ENCODE measurements at places on chromosomes 3 and 15.

GRCh38 chr3:61192222-61192621 lies 59.0 kb downstream of the FHIT start:
- DNase-seq = no peak

DNA sequence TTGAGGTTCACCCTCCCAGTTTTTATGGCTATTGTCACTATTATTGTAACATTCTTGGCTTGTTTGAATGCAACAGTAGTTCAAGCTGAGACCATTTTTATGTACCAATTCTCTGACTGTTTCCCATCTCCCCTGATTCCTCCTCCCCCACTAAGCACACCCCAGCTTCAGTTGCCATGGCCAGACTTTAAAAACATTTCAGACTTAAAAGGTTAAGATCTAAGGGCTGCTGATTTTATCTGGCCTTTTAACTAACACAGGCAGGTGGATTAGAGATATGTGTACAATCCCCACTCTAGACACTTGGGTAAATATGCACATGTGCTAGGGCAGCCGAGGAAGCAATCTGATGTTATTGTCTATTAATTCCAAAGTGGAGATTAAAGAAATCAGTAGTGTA lies 386.3 kb upstream of the NR2F2 start:
- no peak for DNase-seq

GRCh38 chr15:100762289-100762688 lies 117.3 kb upstream of the ALDH1A3 start:
- no peak for DNase-seq

GRCh38 chr3:129651435-129652202 lies 45.1 kb upstream of the PLXND1 start:
- no peak for DNase-seq

DNA sequence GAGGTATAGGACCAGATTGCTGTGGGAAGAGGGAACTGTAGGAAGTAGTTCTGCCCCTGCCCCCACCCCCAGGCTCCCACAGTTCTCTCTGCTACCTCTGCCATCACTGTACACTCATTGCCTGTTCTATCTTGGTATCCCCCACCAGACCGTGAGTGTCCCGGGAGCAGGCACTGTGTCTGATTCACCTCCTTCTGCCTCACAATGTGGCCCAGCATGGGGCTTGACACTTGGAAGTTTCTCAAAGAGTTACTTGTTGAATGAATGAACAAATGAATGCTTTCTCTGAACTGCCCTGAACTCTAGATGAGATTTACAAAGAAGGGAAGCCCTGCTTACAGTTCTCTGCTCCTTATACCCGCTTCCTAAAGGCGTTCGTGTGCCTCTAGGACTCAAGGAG lies 27.1 kb upstream of the PIK3CB start:
- DNase-seq = no peak

DNA sequence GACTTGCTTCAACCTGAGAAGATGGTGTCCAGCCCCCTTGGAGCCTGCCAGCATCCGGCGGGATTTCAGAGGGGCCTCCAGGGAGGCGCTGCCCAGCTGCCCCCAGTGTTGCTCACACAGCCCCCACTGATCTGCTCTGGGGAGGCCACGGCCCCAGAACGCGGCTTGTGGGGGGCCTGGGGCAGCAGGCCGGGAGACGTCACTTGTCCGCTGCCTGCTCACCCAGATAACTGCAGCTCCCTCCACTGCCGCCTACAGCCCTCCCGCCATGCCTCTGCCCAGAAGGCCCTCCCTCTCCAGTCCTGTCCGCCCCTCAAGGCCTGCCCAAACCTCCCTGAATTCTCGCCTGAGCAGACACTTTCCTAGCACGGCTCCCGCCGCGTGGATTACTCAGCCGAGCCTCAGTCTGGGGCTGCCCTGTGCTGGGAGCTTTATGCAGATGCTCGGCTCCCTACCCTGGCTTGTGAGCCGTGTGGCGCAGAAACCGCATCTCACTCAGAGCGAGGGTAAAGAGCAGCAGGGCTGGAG lies 17.2 kb upstream of the ADIPOQ start:
- no peak for DNase-seq

DNA sequence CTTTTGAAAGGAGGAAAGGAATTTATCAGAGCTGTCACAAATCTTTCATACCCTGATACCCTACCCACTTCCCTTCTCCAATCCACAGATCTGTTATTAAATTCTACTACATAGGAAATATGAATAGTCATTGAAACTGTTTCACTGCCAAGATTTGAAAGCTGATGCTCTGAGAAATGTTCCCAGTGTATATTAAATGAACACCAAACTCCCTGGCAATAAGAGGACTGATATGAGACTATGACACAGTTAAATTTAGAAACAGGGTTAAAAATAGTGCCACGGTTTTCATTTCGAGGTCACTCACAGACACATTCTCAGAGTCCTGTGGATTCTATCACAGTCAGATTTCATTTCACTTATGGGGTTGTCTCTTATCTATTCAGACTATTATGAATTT lies 27.2 kb upstream of the GBE1 start:
- no peak for DNase-seq

GRCh38 chr3:171671709-171672108 lies 138.6 kb downstream of the PLD1 start:
- DNase-seq = no peak

- no peak for DNase-seq
Observed at GRCh38 chr3:58824285-58824684, 157.7 kb upstream of the FAM3D start.

DNA sequence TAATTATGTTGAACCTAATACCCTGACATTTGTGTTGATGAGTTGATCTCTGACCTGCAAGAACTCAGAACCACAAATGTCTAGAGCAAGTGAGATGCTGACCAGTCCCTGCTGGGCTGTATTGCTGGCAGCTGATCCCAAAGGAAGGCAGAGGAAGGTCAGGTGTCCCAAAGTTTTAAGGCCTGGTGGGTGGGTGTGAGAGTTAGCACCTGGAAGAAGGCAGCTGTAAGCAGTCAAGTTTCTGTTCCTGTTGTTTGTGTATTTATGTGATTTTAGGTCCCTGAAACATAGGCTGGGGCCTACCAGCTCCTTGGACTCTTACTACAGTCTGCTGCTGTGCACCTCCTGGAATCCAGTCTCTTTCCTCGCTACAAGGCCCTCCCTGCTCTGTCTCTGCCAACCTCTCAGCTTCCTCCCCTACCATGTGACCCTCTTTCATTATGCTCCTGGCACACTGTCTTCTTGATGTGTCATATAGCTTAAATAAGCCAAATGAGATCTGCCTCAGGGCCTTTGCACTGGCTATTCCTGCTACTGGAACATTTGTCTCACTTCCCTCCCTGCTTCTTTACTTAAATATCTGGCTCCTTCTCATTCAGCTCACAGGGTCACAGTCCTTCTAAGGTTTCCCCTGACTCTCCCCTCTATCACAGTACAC lies 31.0 kb upstream of the ATOSA start:
- DNase-seq = no peak

GRCh38 chr15:43877371-43877770 lies 50.6 kb downstream of the WDR76 start:
- no peak for DNase-seq

- no peak for DNase-seq
Observed at GRCh38 chr3:32193101-32193500, 45.4 kb upstream of the CMTM8 start.

DNA sequence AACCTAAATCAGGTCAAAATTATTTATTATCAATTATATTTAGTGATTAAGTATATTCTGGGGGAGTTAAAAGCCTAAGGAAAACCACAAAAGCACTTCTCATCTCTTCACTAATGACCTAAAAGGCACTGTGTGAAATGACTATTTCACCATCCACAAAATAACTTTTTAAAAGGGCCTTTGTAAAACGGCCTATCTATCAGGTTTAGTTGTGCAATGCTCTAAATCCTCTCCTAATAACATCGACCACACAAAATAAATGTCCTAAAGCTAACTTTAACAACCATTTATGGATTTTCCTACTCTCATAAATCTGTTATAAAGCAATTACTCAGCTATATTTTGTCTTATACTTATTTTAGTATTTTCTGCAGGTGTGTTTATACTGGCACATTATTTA lies 1066.3 kb downstream of the ROBO1 start:
- no peak for DNase-seq

DNA sequence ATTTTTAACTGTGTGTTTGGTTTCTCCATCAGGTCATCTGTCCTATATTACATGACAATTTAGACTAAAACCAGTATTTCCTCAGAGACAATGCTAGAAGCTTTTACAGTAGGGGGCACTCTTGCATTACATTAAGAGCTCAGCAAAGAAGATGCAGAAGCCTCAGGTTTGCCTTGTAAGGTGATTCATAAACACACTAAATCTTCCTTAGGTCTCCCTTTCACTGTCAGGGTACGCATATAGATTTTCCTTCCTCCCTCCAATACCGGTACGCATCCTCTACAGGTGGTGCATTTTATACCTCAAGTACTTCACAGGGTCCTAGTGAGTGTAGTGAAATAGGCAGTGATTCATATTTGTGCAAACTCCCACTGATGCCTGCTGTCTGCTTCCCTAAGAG lies 46.5 kb downstream of the CD86 start:
- no peak for DNase-seq

GRCh38 chr3:131174752-131175151 lies 148.1 kb downstream of the NEK11 start:
- no peak for DNase-seq

DNA sequence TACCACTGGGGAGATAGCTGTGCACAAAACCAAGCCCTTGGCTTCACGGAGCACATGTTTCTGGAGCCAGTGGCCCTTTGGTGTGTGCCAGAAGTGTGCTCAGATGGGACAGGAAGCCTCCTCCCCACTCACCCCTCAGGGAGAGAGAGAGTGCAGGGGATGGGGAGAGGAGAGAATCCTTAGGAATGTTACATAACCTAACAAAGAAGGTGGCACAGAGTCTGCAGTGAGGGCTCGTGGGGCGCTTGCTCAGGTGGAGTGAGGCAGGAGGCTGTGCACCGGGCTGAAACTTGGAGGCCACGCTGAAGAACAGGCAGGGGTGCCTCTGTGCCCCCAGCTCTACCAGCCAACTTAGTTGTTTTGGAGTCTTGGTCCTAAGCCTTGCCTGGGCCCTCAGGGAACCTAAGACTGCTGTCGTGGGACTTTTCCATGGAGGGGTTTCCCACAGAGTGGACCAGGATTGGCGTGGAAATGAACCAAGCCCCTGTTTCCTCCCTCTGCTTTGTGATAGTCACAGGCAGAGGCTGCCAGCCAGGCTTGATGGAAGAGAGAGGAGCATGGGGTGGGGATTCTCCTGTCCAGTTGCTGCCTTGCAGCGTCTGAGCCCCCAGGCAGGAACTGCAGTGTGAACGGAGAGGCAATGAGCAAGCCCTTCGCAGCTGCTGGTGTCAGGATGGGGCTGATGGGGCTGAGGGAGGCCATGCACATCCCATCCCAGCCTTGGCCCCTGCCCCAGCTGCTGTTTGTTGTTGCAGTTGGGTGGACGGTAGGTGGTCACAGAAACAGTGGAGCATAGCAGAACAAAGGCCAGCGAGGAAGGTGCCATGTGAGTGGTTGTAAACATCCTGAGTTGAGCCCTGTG lies 32.7 kb downstream of the PDIA5 start:
- no peak for DNase-seq

DNA sequence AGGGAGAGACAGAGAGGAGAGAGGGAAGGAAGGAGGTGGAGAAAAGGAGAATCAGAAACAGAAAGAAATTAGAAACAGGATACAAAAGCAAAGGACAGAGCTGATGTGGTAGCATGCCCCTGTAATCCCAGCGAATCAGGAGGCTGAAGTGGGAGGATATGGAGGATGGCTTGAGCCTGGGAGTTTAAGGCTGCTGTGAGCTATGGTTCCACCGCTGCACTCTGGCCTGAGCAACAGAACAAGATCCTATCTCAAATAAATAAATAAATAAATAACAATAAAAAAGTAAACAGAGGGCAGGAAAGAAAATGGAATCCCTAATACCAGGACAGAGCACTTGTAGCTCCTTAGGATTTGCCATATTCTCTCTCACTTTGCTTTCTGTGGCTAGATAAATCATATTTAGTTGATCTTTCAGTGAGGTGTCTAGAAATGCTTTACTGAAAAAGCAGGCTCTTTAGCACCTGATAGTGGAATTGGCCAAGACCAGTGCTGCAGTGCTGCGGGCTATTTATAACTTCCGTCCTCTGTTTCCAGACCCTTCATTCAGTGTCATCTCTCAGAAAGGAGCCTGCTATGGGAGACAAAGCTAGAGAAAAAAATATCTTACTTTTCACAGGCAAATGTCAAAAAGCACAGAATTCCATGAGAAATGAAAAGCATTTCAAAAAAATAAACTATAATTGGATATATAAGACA lies 20.0 kb upstream of the SLC28A2 start:
- no peak for DNase-seq

DNA sequence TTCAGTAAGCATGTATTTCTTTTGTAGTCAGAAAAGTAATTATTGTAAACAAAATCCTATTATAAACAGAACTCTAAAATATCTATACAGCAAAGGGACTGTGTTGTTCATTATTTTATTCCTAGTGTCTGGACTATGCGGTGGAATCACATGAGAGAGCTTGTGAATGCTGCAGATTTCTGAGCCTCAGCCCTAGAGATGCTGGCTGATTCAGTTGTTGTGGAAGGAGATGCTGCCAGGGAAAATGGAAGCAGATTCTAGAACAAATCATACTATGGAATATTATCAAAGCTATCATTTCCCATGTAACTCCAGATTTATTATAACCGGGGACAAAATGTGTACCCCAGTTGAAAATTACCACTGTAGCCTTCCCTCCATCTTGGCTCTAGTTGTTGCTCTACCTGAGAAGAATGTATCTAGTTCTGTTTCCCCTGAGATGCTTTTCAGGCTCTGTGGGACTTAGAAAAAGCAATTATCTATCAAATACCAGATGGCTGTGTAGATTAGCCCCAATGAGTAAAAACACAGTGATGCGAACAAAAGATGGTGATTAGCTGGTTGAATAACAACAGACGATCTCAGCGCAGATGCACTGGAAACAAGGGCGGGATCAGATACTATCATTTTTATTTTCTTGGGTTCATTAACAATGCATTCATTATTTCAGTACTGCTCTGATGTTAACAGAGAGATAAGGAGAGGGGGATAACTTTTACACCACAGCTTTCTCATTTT lies 131.3 kb downstream of the TMEM108 start:
- no peak for DNase-seq

GRCh38 chr3:42706721-42707619 lies 4.4 kb upstream of the HHATL start:
- no peak for DNase-seq

DNA sequence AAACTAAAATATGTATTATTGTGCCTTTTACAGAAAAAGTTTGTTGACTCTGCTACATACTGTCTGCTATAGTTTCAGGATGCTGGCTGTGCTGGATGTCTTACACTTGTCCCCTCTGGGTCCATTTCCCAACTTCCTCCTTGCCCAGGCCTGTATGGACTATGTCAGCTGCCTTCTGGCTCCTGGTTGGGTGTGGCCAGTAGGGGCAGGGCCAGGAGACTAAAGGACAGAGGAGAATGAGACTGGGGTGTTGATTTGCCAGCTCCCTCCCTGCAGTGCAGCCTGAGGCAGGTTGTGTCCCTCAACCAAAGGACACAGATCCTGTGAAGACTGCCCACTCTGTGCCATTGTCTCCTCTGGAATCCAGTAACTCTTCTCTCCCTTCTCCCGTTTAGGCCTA lies 90.6 kb upstream of the UBE2E2 start:
- DNase-seq = no peak

- DNase-seq = no peak
Observed at GRCh38 chr3:69044608-69045007, 7.5 kb downstream of the TMF1 start.

GRCh38 chr3:179463319-179463718 lies 12.0 kb upstream of the GNB4 start:
- DNase-seq = no peak

All from cortex of kidney (tissue), 1 donor.